ENCODE measurements at places on chromosomes 6 and 20.

- ATAC-seq, result no peak
Measured at GRCh38 chr6:112180095-112180820, 74.1 kb downstream of the LAMA4 start.

GRCh38 chr20:15310361-15310760 lies 972.9 kb upstream of the FLRT3 start:
- ATAC-seq, result no peak

DNA sequence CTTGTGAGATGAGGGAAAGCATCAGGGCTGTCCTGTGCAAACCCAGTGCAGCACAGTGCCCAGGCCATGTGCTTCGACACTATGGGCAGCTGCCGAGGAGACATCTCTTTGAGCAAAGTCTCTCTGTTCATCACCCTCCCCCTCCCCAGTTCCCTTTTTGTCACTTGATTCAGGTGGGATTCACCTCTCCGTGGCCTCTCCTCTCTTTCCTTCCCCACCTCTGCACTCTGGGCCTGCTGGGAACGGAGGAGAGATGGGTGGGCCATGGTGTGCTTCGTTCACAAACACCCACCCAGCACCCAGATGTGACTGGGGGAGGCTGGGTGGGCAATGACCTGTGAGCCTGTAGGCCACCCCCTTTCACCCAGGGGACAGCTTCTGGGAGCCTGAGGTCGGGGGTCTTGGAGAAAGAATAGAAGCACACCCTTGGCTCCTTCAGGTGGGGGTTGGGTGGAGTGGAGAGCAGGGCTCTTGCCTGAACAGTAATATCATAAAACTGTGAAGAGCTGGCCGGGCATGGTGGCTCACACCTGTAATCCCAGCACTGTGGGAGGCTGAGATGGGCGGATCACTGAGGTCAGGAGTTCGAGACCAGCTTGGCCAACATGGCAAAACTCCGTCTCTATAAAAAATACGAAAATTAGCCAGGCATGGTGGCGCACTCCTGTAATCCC lies 33.5 kb upstream of the DLGAP4 start:
- ATAC-seq, result no peak

- no peak for ATAC-seq
Measured at GRCh38 chr6:37788259-37788658, 31.3 kb upstream of the ZFAND3 start.

GRCh38 chr6:105932440-105932839 lies 153.7 kb upstream of the PRDM1 start:
- ATAC-seq, result no peak

GRCh38 chr6:47132724-47133123 lies 90.6 kb upstream of the ADGRF1 start:
- no peak for ATAC-seq

- ATAC-seq, result no peak
Measured at GRCh38 chr6:139801571-139802321, 427.3 kb upstream of the CITED2 start.

DNA sequence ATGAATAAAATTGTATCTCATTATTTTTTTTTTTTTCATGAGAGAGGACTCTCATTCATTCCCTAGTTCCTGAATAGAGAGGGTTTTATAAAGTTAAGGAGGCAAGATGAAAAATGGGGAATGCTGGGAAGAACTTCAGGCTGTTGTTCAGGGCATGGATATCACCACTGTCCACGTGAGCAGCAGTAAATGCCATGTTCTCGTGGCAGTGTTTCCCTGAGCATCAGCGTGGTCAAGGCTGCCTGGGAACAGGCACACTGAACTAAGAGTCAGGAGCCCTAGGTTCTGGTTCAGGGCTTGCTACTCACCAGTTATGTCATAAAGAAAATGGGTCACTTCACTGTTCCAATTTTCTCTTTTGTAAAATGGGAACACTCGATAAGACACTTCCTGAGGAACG lies 93.2 kb downstream of the MAN1A1 start:
- ATAC-seq, result no peak

- ATAC-seq, result no peak
Measured at GRCh38 chr6:151544453-151544852, 50.6 kb downstream of the CCDC170 start.

DNA sequence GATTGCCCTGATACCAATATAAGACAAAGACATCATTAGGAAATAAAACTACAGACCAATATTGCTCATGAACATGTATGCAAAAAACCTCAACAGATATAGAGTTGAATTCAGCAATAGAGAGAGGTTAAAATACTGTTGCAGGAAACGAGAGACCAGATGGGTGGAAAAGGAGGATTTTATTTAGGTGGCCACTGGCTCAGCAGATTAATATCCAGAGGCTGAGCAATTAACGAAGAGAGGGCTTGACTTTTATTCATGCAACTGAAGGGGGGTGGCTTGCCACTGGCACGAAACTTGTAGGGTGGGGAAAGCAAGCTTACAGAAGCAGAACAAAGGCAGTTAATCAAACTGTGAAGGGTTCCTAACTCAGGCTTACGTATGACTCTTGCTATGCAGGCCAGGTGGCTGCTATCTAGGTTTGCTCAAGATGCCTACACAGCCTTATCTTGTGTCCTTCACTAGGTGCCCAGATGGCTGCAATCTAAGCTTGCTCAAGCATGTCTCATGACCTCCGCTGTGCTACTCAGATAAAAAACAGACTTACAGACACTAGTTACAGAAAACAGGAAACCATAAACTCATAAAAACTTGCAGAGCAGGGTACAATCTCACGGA lies 126.4 kb downstream of the MMUT start:
- no peak for ATAC-seq

GRCh38 chr6:722608-723007 lies 29.7 kb upstream of the EXOC2 start:
- no peak for ATAC-seq

DNA sequence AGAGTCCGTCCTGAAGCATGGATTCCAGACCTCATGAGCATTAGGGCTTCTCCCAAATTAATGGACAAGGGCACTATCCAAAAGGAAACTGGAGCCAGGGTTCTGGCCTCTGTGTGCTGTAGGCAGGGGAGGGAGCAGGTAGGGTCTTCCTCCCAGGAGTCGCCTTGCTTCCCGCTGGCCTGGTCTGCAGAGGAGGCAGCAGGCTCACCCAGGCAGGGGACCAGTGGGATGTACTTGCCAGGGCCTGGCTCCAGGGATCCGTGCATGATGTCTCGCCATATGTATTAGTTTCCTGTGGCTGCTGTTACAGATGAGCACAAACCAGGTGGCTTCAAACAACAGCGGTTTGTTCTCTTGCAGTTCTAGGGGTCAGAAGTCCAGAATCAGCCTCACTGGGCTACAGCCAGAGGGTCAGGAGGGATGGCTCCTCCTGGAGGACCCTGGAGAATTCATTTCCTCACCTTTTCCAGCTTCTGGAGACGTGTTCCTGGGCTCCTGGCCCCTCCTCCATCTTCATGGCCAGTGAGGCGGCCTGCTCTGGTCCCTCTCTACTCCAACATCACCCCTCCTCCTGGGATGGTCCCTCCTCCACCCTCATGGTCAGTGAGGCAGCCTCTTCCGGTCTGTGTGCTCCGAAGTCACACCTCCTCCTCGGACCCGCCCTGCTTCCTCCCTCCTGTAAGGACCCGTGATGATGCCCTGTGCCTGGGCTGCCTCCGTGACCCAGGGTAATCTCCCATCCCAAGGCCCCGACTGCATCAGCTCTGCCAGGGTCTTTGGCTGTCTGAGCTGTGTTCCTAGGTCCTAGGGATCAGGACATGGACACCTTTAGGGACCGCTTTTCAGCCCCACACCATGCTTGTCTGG lies 329.1 kb downstream of the CDH4 start:
- no peak for ATAC-seq

- no peak for ATAC-seq
Measured at GRCh38 chr6:158046201-158047126, 64.8 kb downstream of the SYNJ2 start.

GRCh38 chr6:30914854-30915590 lies 984 bp downstream of the VARS2 start:
- ATAC-seq, result no peak

- ATAC-seq, result no peak
Measured at GRCh38 chr6:122069932-122070331, 329.5 kb upstream of the HSF2 start.

DNA sequence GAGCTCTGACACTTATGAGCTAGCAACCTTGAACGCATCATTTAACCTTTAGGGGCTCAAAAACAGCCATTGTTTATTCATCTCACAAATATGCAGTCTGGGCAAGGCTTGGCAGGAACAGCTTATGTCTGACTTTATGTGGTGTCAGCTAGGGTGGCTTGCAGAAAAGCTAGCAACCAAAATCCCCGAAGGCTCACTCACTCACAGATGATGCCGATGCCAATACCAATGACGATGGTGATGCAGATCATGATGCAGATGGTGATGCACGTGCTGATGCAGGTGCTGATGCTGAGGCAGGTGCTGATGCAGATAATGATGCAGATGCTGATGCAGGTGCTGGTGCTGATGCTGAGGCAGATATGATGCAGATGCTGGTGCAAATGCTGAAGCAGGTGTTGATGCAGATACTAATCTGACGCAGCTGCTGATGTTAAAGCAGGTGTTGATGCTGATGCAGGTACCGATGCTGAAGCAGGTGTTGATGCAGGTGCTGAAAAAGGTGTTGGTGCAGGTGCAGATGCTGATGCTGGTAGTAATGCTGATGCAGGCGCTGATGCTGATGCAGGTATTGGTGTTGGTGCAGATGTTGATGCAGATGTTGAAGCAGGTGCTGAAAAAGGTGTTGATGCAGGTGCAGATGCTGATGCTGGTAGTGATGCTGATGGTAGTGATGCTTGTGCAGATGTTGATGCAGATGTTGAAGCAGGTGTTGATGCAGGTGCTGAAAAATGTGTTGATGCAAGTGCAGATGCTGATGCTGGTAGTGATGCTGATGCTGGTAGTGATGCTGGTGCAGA lies 195.6 kb downstream of the NFATC2 start:
- ATAC-seq, result no peak

GRCh38 chr6:163579880-163580295 lies 165.4 kb downstream of the QKI start:
- ATAC-seq, result no peak

- ATAC-seq, result no peak
Measured at GRCh38 chr20:9981829-9982228, 53.0 kb upstream of the ANKEF1 start.
